ENCODE measurements at places on chromosomes 4 and X.
A peak's percentile ranks its signal among the peaks of the same experiment; 100 is the strongest.

DNA sequence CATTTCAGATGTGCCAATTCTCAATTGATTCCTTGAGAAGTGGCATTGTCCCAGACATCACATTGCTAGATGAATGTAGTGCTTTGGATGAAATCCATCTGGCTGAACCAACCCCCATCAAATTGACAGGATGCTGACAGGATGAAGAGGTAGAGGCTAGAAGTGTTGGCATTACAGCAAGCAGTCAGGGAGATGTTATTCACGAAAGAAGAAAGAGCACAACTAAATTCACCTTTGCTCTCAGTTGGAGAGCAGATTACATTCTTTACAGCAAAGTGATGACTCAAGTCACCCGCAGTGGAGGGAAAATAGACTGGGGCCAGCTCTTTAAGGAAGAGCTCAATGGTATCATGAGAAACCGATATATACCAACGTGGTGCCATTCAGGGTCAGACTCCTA, 259.6 kb downstream of the C4orf33 start:
- no peak for DNase-seq

GRCh38 chr4:32135642-32136041, 1415.5 kb downstream of the PCDH7 start:
- no peak for DNase-seq

DNA sequence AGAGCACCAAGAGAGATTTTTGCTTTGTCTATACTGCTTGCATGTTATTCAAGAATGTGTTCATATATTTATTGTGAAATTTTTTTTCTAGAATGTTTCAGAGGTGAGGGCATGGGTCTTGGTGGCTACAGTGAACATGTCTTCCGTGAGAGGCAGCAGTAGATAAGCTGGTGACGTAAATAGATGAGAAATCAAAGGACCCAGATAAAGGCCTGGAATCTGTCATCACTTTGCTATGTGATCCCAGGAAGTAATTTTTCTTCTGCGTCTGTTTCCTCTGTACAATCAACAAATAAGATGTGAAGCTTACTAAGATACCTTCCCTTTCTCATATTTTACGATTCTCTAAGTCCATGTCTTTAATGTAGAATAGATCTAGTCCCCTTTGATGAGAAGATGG, 129.1 kb downstream of the COL4A6 start:
- DNase-seq: no peak

DNA sequence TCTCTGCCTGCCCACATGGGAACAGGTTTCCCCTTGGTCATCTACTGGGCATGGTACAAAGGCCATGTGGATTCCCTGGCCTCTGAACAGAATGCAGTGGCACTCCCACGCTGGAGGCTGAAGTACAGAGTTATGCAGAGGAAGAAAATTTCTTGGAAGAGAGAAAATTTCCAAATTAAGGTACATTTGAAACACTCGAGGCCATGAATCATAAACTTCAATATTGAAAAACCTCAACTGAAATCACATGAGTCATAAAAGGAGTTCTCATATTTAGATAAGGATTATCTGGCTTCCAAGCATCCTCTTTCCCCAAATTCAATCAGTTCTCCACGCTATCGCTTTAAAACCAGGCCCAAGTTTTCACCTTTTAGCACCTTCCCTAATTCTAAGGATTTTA, 28.1 kb upstream of the TXK start:
- DNase-seq: no peak

DNA sequence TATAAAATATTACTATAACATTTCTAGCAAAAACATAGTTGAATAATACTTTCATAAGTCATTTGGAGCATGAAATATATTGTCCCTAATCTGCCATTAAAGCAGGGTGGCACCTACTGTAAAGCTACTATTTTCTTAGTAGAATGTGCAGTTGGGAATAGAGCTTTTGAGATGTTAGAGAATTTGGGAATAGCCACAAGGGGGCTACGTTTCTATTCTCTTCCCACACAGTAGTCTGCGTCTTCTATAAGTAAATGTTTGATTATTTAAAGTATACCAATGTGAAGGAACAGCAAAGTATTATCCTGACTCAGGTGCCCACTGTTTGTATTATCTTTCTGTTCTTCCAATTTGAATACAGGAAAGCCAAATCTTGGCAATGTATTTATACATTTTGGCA, 323.2 kb upstream of the GIMD1 start:
- no peak for DNase-seq

DNA sequence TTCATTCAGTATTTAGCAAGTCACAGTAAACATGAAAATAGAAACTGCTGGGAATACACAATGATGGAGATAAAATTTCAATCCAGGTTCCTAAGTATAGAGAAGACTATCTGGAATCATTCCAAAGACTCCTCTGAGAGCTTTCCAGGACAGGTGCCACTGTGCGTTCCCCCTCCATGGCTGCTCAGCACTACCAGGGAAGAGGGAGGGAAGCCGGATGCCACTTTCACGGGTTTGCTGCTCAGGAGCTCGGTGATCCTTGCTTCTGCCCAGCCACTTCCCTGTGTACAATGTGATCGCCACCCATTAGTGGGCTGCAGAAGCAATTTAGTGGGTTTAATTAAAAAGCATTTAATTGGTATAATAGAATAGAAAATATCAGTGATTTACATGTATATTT, 94.5 kb downstream of the FNIP2 start:
- no peak for DNase-seq

DNA sequence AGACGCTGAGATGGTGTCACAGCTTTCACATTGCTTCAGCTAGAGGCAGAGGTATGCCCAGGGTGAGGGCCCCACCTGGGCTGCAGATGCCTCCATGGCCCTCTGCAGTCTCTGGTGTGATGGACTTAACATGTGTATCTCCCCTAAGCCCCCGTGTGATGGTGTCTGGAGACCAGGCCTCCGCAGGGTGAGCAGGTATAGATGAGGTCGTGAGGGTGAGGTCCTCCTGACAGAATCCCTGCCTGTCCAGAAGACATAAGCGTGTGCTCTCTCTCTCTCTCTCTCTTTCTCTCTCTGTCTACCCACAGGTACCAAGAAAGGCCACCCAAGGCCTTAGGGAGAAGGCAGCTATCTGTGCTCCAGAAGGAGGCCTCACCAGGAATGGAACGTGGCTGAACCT, 50.9 kb downstream of the CPZ start:
- no peak for DNase-seq

DNA sequence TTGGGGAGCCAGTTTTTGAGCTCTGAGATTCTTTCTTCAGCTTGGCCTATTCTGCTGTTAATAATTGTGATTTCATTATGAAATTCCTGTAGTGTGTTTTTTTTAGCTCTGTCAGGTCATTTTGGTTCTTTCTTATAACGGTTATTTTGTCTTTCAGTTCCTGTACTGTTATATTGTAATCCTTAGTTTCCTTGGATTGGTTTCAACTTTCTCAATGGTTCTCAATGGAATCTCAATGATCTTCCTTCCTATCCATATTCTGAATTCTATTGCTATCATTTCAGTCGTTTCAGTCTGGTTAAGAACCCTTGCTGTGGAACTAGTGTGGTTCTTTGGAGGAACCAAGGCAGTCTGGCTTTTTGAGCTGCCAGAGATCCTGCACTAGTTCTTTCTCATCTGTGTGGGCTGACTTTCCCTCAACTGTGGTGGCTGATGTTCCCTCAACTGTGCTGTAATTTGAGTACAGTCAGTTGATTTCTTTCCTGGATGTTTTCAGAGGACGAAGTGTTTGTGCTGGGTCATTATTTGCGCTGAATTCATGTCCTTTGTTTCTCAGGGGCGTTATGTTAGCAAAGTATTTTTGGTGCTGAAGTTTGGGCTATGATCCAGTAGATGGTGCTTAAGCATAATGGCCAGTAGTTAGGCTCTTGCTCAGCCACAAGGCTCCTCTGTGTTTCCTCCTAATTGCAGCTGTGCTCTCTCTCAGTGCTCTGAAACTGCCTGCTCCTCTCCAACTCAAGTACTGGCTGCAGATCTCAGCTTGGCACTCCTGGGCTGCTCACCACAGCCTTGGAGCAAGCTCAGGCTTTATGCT, 27.5 kb downstream of the ENPEP start:
- DNase-seq: no peak

DNA sequence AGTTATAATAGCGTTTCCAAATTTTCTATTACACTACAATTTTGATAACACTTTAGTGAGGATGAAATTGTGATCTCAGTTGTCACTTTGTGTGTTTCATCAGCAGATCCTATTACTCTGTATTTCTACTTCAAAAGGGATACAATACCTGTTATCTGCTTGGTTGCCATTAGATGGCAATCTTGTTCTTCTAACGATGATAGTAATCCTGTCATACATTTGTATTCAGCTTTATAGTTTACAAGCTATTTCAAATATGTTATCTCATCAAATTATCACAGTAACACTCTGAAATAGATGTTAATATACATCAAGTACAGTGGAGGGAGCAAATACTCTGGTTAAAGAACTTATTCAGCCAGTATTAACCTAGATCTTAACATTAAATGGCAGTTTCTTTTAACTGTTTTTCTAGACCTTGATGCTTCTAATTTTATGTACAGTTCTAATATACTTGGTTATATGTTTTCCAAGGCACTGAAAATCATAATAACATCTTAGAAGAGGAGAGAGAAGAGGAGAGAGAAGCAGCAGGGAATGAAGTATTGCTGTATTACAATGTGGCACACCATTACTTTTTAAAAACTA, 292.0 kb downstream of the CCSER1 start:
- DNase-seq: no peak

DNA sequence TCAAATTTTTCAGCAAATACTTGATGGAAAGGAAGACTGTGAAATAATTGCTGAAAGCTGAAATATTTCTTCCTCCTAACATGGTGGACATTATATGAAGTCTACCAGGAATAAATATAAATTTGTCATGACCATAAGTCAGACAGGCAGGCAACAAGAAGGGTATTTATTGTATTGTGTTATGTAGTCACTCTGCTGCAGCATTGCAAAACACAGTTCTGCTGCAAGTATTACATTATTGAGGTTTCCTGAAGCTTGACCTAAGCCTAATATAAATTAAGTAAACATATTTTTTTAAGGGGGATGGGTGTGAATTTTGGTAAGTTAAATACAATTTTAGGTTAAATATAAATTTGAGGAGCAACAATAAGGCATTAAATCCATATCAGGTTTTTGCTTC, 60.2 kb upstream of the MAOA start:
- no peak for DNase-seq

DNA sequence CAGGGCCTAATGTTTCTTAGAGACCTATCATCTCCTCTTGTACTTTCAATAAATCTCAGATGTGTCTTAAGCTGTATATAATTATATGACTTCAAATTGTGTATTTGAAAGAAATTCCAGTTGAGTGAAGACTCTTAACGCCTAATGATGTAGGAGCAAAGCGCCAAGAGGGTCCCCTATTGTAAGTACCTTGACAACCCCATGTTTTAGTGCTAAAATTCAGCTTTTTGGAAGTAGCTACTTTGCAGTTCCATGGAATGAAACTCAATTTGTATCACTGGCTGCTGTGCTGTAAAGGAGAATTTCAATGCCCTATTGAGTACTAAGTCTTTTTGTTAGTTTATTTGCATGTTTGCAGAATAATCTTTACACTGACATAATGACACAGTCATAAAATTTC, 1826.6 kb upstream of the AGA start:
- no peak for DNase-seq

GRCh38 chr4:8422327-8422726, 18.2 kb downstream of the ACOX3 start:
- no peak for DNase-seq

- no peak for DNase-seq
Measured at GRCh38 chrX:40855411-40855810, 120.1 kb upstream of the MED14 start.

- DNase-seq: no peak
Measured at GRCh38 chr4:57184378-57185029, 74.3 kb upstream of the IGFBP7 start.

DNA sequence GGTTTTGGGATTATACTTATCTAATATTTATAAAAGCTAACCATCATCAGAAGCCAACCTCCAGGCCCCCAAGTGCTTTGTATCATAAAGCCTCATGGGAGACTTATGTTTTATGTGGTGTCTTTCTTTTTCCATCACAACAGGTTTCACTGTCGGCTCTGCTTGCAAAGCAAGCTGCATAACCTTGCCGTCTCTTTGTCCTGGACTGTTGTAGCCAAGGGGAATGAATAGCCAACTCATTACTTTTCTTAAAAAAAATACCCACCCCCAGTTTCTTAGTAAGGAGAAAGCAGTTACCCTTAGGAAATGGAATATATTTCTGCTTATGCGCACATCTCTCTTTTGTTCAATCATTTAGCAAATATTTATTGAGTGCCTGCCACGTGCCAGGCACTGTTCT, 40.7 kb downstream of the FAM184B start:
- DNase-seq: no peak

DNA sequence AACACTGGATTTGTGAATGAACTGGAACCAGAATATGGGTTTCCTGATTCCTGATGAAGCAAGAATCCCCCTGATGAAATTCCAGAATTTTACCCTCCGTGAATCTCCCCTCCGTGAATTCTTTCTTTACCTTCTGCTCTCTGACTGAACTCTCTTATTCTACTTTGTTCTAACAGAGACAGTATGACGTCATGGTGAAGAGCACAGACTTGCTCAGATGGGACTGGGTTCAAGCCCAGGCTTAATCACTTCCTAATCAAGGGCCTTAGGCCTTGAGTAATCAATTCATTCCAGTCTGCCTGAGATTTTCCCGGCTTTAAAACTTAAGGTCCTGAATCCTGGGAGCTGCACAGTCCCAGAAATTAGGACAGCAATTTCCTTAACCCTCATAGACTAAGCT, 64.5 kb downstream of the IQCM start:
- DNase-seq: no peak

DNA sequence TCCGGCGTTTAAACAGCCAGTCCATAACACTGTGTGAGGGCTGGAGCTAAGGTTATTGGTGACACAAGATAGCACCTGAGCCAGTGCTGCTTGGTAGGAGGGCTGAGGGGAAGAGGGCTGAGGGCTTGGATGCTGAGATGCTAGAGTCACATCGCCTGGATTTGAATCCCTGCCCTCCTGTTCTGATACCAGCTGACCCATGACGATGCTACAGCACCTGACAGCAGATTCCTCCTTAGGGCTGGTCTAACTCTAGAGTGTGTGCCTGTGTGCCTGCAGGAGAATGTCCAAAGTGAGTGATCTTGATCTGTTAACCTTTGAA, 102.5 kb downstream of the PTTG2 start:
- DNase-seq: no peak

GRCh38 chr4:7539659-7540058, 104.9 kb upstream of the PSAPL1 start:
- DNase-seq: peak; percentile 60

DNA sequence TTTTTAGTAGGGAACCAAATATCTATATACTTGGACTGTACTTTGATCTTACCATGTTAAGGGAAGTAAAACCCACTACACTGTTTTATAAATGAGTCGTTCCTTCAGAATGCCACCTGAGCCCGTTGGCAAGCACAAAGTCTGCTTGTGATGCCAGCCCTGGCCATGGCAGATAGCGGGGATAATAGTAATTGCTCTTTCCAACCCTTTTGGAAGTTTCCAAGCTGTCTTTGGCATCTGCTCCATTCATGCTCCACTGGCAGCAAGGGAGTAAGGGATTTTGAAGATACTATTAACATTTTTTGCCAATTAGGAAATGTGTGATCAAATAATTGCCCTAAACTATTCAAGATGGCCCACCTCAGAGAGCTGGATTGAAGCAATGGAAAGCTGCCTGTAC, 689.2 kb upstream of the SLIT2 start:
- no peak for DNase-seq
